ENCODE measurements at places on chromosomes 6 and 20. TPM values are rescaled to one million over a fixed set of nuclear protein-coding genes. Genes with fewer than 3 reads are reported as not detected.

The IL20RA gene
- total RNA-seq: 9.2 TPM

DNA sequence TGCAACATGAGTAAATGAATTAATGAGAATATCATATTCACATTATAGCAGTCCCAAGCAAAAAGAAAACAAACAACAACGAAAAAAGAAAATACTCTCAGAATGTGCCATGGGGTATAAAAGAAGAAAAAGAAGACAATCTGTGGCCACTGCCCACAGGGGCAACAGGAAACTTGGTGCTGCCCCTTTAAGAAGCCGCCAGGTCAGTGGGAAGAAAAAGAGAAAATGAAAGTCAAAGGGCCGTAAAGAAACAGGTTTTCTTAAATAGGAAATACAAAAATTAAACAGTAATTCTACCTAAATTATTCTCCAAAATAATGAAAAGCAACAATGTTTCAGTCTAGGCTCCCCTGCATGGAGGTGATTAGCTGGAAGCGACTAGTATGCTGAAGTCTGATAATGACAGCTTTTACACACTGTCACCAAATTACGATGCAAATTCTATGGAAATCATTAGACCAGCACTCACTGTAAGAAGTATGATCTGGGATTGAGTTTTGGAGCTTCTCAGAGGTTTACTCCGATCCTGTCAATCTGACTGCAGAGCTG lies 23.6 kb downstream of the GMDS start:
- H3K4me1 ChIP-seq: peaks cover 7% of the 10 kb centered on the region
- H3K36me3 ChIP-seq: no peaks in the 10 kb centered on the region
- no peaks in the 10 kb centered on the region for H3K27me3 ChIP-seq
- H3K27ac ChIP-seq: peak overlapping the region; percentile 68
- peak overlapping the region; percentile 58 for H3K4me3 ChIP-seq

DNA sequence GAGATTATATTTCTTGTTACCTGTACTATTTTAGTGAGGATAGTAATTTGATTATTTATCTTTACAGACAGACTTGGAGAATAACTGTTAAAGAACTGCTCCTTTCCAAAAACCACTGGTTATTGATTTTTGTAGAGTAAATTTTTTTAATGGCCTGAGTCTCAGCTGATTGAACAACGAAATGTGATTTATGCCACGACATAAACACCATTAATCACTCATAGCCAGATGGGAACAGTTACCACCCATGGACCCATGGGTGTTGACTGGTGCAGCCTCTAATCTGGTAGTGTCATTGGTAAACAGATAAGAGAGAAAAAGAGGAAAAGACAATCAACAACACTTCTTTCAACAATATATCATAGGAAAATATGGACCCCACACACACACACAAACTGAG lies 101.4 kb upstream of the BEND6 start:
- no peak overlapping the region for H3K4me3 ChIP-seq
- no peak overlapping the region for H3K27ac ChIP-seq

DNA sequence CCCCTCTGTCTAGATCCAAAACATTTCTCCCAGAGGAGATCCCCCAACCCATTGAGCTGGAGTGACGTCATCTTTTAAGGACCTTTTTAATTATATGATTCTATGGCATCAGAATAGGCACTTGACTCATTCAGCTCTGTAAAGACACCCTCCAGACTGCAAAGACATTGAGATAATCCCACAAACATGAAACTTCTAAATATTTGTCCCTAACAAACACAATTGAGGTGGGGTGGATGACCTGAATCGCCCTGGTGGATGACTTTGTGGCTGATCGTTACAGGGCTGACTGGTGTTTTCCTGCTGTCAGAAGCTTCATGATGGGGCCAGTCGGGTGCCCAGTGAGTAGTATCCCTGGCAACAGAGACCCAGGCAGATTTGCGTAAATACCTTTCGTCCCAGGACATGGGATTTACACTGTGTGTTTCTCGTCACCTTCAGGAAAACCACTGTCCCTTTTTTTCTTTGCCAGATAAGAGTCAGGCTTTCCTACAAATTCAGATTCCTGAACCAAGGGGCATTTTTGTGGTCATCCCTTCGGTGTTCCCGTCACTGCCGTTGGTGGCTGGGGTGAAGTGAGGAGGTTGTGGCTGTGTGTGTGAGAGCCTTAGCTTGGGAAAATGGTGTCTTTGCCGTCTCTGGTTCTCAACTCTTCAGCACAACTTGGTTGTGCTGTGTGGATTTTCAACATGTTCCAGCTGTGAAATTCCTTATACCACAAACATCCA lies 5.3 kb upstream of the PCK1 start:
- no peaks in the 10 kb centered on the region for H3K27me3 ChIP-seq
- H3K27ac ChIP-seq: no peak overlapping the region
- H3K4me1 ChIP-seq: no peaks in the 10 kb centered on the region

DNA sequence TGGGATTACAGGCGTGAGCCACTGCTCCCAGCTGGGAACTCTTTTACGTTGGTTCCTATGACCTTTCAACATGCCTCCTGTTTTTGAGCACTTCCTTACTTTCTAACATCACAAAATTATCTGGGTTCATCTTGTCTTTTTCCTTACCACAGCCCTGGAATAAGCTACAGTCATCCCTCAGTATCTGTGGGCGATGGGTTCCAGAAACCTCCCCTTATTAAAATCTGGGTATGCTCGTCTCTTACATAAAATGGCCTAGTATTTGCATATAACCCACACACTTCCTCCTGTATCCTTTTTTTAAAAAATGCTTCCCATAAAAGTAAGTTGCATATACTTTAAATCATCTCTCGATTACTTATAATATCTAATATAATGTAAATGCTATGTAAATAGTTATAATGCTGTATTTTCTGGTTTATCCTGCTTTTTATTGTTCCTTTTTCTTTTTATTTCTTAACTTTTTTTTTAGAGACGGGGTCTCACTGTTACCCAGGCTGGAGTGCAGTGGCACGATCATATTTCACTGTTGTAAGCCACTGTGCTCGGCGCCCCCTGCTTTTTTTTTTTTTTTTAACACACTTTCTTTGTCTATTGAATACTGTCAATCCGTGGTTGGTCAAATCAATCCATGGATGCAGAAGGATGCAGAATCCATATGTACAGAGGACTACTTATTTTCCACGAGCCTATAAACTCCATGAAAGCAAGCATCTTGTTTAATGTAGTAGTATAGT lies 9.2 kb downstream of the RPF2 start:
- DNase-seq: no peak
- H3K27ac ChIP-seq: no peak overlapping the region
- no peak overlapping the region for H3K4me3 ChIP-seq
- H3K27me3 ChIP-seq: no peaks in the 10 kb centered on the region

DNA sequence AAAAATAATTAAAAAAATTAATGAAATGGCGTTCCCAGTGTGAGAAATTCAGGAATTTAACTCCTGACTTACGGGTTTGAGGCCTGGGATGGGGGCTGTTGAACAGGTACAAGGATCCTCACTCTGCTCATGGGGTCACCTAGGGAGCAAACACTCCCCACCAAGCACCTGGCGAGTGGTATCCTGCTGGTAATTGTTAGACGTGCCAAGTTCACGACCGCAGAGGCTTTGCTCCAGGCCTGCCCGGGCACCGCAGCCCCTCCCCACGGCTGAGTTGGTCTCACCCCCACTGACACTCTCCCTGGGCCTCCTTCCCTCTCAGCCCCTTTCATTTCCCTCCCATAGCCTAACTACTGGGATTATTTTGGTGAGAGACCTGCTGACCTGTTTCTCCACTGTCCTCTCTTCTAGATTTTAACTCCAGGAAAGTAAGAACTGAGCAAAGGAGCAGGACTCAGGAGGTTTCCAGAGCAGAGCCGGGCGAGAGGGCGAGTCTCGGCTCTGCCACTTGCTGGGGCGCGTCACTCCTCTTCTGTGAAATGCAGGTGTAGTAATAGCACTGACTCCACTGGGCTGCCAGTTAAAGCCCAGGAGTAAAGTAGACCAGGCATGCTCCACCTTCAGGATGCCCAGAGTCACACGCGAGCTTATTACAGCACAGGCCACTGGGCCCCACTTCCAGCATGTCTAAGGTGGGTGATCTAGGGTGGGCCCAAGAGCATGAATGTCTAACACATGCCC lies 22.8 kb downstream of the BMP7 start:
- H3K27me3 ChIP-seq: no peaks in the 10 kb centered on the region
- H3K36me3 ChIP-seq: no peaks in the 10 kb centered on the region
- no peaks in the 10 kb centered on the region for H3K4me1 ChIP-seq
- H3K27ac ChIP-seq: no peak overlapping the region
- no peak for DNase-seq

GRCh38 chr6:143575440-143575839 lies 63.9 kb upstream of the FUCA2 start:
- DNase-seq: no peak
- no peak overlapping the region for H3K27ac ChIP-seq
- H3K27me3 ChIP-seq: no peaks in the 10 kb centered on the region
- no peak overlapping the region for H3K4me3 ChIP-seq

- peak overlapping the region; percentile 25 for H3K27ac ChIP-seq
- H3K4me1 ChIP-seq: peaks cover 23% of the 10 kb centered on the region
- peak; percentile 52 for DNase-seq
- no peaks in the 10 kb centered on the region for H3K36me3 ChIP-seq
These were observed 172.2 kb downstream of the ARID1B start for GRCh38 chr6:156949376-156949775.

- H3K27ac ChIP-seq: no peak overlapping the region
- no peak for DNase-seq
- H3K36me3 ChIP-seq: no peaks in the 10 kb centered on the region
- no peaks in the 10 kb centered on the region for H3K27me3 ChIP-seq
These were observed 26.7 kb downstream of the TRERF1 start for GRCh38 chr6:42424906-42425474.

Data from upper lobe of left lung (tissue), 6 donors.